ENCODE measurements at places on chromosomes 11 and 22.
A peak's percentile ranks its signal among the peaks of the same experiment; 100 is the strongest.

DNA sequence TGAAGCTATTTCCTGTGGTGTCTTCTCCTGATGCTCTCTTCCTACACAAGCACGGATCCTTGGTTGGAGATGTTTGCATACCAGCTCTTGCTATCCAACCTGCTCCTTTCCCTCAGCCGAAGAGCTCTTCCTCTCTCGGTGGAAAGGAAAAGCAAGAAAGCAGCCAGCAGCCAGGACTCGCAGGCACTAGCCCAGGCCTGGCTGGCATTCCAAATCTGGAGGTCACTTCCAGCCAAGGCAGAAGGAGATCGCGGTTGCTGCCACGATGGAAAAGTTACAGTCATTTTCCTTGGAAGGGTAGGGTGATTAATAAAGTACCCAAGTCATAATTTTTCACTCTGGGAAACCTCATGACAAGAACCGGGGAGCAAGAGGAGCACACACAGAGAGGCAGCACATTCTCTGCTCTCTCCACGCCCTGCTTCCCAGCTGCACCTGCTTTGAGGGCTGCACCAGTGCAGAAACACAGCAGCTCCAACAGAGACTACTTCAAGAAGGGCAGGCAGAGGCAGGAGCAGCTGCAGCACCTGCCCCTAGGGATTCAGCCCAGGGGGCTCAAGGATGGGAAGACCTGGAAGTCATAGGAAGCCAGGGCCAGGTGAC lies 399.3 kb downstream of the CADM1 start:
- no peaks in the 10 kb centered on the region for H3K27me3 ChIP-seq
- H3K4me3 ChIP-seq: no peak overlapping the region
- no peak overlapping the region for H3K27ac ChIP-seq

GRCh38 chr11:64879244-64879900 lies 951 bp upstream of the EHD1 start:
- peak overlapping the region; percentile 90 for H3K4me3 ChIP-seq
- H3K27ac ChIP-seq: peak overlapping the region; percentile 64
- DNase-seq: no peak
- peaks cover 18% of the 10 kb centered on the region for H3K4me1 ChIP-seq
- H3K36me3 ChIP-seq: peaks cover 14% of the 10 kb centered on the region
- H3K27me3 ChIP-seq: no peaks in the 10 kb centered on the region

GRCh38 chr11:115518983-115519628 lies 14.9 kb upstream of the CADM1 start:
- no peak overlapping the region for H3K27ac ChIP-seq
- no peaks in the 10 kb centered on the region for H3K4me1 ChIP-seq
- no peak for DNase-seq
- no peak overlapping the region for H3K4me3 ChIP-seq

- H3K36me3 ChIP-seq: no peaks in the 10 kb centered on the region
- peak; percentile 84 for DNase-seq
- H3K4me3 ChIP-seq: no peak overlapping the region
- H3K4me1 ChIP-seq: peaks cover 22% of the 10 kb centered on the region
- no peaks in the 10 kb centered on the region for H3K27me3 ChIP-seq
- H3K27ac ChIP-seq: no peak overlapping the region
Observed at GRCh38 chr22:37007651-37008050, 11.6 kb downstream of the TST start.

DNA sequence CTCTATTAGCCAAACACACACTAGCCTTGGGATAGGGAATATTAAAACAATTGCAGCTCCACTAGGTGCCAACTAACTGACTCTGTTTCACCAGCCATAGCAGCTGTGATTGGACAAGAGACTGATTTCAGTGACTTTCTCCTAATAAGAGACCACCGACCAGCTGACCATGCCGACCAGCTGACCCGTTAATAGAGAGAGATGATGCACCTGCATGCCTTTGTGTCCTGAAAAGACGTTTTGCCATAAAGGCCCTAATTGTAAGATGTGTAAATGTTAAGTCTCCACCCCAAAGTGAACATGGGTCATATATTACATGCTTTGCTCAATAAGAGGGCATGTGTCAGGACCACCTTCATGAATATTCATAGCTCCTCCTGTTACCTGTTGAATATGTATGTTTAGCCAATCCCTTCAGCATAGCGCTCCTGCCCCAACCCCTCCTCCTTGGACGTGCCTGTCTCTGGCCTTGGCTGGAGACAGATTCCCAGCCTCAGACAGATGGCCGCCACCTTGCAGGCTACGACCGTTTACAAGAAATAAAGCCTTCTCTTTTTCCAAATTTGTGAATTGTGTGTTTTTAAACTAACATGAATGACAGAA lies 1.3 kb upstream of the NADSYN1 start:
- no peak overlapping the region for H3K4me3 ChIP-seq
- DNase-seq: no peak
- peaks cover 18% of the 10 kb centered on the region for H3K36me3 ChIP-seq
- peaks cover 63% of the 10 kb centered on the region for H3K4me1 ChIP-seq

- peak overlapping the region; percentile 99 for H3K4me3 ChIP-seq
- no peak for DNase-seq
- H3K27ac ChIP-seq: peak overlapping the region; percentile 92
- peaks cover 23% of the 10 kb centered on the region for H3K4me1 ChIP-seq
- H3K36me3 ChIP-seq: peaks cover 57% of the 10 kb centered on the region
Observed at GRCh38 chr11:47577460-47578041, 1.2 kb downstream of the KBTBD4 start.

- no peak overlapping the region for H3K27ac ChIP-seq
- no peaks in the 10 kb centered on the region for H3K27me3 ChIP-seq
- peaks cover 28% of the 10 kb centered on the region for H3K36me3 ChIP-seq
- peak; percentile 71 for DNase-seq
- H3K4me3 ChIP-seq: peak overlapping the region; percentile 5
Observed at GRCh38 chr22:49966774-49967705, 6.5 kb downstream of the PIM3 start.

DNA sequence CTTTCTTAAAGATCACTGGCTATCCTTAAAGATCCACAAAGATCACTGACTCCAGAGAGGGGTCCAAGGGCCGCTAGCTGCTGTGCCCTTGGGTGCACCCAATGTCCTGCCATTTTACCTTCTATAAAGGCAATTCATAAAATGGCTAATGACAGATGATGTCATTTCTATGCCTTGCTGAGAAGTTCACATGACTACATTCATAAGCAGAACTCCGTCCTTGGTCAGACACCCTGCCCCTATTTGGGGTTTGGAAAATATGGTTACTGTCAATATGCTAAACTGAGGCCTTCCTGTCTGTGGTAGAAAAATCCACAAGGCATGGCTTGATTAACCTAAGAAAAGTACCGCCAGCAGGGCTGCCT lies 60.9 kb upstream of the BMAL1 start:
- H3K27me3 ChIP-seq: no peaks in the 10 kb centered on the region
- H3K4me3 ChIP-seq: no peak overlapping the region
- H3K4me1 ChIP-seq: peaks cover 5% of the 10 kb centered on the region

GRCh38 chr11:85590848-85591483 lies 36.2 kb downstream of the DLG2 start:
- H3K36me3 ChIP-seq: no peaks in the 10 kb centered on the region
- no peak overlapping the region for H3K27ac ChIP-seq
- no peak overlapping the region for H3K4me3 ChIP-seq
- H3K27me3 ChIP-seq: no peaks in the 10 kb centered on the region
- peak; percentile 57 for DNase-seq

DNA sequence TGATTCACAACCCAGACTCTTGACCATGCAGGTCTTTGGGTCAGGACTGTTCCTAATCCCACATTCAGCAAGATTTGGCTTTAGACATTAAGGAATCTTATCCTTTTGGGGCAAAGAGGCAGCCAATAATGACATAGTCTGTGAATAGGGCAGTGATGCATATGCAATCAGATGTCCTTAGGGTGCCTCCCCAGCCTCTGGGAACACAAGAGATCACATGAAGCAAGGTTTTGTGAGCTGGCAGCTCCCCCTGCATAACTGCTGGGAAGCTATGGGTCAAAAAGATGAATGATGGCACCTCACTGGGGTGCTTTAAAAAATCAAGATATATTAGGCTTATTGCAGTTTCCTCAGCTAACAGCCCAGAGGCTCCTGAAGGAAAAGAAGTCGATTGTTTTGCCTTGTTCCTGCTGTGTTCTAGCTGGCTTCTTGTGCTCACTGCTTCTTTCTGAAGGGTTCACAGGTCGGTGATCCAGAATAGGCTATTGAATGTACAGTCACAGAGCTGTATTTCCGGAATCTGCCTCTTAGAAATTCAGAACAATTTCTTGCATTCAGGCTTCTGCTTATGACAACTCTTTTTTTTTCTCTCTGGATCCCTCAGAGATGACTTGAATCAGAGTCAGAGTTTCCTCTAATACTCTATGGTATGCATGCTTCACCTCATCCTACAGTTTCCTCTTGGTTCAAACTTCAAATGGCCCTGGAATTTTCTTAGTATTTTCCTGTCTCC lies 31.7 kb downstream of the INSC start:
- H3K36me3 ChIP-seq: no peaks in the 10 kb centered on the region
- no peaks in the 10 kb centered on the region for H3K4me1 ChIP-seq

DNA sequence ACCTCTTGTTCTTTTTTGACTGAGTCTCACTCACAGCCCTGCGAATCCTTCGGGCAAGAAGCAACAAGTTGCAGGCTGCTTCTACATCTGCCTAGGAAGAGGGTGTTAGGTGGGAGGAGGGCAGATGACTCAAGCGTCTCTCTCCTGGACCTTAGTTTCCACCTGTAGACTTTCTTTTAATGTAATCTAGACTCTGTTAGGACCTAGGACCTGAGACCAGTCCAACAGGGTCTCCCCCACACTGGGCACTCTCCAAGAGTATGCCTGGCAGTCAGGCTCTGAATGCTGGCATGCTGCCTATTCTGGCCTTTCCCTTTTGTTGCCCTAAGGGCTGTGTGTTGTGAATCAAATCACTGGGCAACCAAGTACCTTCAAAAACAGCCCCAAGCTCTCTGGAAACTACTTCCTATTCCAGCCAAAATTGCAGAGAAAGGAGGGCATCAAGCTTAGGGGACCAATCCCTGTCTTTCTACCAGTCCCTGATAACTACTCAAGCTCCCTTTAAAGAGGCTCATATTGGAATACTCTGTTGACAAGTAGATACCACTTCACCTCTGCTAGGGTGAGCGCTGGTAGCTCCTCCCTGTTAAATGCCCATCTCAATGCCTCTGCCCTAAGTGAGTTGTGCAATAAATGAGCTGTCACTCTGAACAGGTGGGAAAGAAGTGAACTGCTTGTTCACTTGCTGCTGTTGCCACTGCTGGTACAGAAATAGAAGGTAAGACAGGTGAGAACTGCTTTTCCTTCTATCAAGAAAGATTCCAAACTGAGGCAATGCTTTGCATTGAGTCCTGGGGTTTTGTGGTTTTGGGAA lies at the start of gene BBOX1:
TSS of gene BBOX1 (plus strand) at position 514 of the 814 bp plus-strand sequence. CDS start 14,616 bp downstream, outside the sequence.
- H3K4me1 ChIP-seq: no peaks in the 10 kb centered on the region
- no peak within 1 kb of the TSS for H3K27ac ChIP-seq
- no peaks in the 10 kb centered on the region for H3K27me3 ChIP-seq
- H3K4me3 ChIP-seq: no peak within 1 kb of the TSS

DNA sequence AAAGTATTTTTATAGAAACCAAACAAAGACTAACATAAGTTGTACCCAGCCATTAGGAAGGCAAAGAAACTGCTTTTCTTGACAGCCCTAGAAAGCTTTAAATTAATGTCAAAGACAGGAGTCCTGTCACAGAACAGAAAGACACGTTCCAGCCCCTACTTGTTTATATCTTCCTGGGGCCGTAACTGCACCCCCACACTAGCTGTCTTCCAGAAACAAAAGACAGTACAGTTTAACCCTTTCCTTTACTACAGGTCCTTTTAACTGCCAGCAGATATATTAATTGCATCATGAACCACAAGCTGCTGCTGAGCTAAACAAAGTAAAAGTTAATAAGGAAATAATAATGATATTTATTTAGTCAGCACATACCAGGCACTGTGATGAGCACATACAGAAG lies 20.3 kb upstream of the CFAP300 start:
- no peaks in the 10 kb centered on the region for H3K4me1 ChIP-seq
- no peak overlapping the region for H3K27ac ChIP-seq
- DNase-seq: no peak
- peaks cover 3% of the 10 kb centered on the region for H3K27me3 ChIP-seq

- H3K27me3 ChIP-seq: no peaks in the 10 kb centered on the region
- DNase-seq: no peak
- H3K4me3 ChIP-seq: no peak overlapping the region
- no peak overlapping the region for H3K27ac ChIP-seq
Observed at GRCh38 chr11:132312161-132312560, 941.7 kb downstream of the NTM start.

DNA sequence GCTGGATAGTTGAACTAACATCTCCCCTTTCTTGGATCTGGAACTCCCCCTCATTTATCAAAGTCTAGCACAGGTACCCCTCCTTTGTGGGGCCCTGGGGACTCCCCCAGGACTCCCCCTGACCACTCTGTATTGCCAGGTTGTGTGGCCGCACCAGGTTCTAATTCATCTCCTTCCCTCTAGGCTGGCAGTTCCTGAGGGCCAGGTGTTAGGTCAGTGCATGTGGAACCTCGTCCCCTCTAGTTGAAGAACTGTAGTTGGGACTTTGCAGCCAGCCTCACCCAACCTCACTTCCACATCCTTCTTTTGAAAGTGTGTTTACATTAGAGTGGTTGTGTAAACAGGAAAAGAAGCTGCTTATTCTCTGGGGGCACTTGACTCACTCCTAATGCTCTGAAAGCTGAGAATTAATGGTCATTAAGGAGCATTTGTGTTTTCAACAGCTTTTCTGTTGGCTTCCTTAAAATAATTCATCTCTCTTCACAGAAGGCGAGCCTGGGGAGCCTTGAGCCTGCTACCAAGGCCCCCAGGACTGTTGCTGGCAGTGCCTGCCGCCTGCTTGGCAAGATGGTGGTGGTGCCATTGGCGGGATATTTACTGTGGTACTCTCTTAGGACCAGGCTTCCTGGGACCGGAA lies 11.8 kb downstream of the UPB1 start:
- peak; percentile 39 for DNase-seq
- no peak overlapping the region for H3K4me3 ChIP-seq
- peaks cover 25% of the 10 kb centered on the region for H3K4me1 ChIP-seq

DNA sequence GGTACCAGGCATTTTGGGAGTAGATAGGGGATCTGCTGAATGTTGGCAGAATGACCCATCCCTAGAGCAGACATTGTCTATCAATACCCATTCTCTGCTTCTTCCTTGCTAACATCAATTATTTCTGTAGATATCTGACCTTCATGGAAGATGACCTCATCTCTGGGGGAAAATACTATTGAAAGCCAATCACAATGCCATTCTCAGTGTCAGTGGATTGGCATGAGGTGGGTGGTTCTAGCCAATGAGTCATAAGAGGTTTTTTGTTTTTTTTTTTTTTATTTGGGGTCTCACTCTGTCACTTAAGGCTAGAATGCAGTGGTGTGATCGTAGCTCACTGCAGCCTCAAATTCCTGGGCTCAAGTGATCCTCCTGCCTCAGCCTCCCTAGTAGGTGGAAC lies 42.5 kb downstream of the SNX19 start:
- DNase-seq: no peak
- no peaks in the 10 kb centered on the region for H3K27me3 ChIP-seq
- peaks cover 32% of the 10 kb centered on the region for H3K36me3 ChIP-seq
- H3K27ac ChIP-seq: no peak overlapping the region
- H3K4me3 ChIP-seq: no peak overlapping the region

DNA sequence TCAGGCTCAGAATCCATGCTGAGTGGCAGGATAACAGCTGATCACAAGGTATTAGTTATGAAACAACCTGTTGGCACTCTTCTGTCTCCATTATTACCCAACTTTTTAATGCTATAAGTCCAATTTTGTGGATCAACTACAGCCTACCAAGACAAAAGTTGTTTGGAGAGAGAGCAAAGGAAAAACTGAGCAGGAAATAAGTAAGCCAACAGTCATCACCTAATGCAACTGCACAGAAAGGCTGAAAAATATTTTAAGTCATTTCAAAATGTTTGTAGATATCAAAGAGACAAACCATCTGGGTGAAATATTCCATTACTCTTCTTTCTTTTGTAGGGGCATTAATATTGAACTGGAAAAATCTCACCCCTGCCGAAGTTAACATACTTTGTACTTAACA lies 41.6 kb downstream of the FDX1 start:
- H3K4me3 ChIP-seq: no peak overlapping the region
- no peaks in the 10 kb centered on the region for H3K27me3 ChIP-seq
- no peaks in the 10 kb centered on the region for H3K36me3 ChIP-seq

Data from common myeloid progenitor, CD34-positive (primary cell).